HFFc6 (cell line): ENCODE measurements at places on chromosomes 5 and 9. TPM values are rescaled to one million over a fixed set of nuclear protein-coding genes. Genes with fewer than 3 reads are reported as not detected.

CNTLN gene
- 4.9 to 8.0 TPM (median 5.9 TPM) in 3 replicates for total RNA-seq

IL4 gene
- not detected in 3 replicates for total RNA-seq

SPTLC1 gene
- 56.2 and 59.6 TPM in 2 replicates for total RNA-seq

COL5A1 gene
- 233 to 349 TPM (median 315 TPM) in 3 replicates for total RNA-seq

TERT gene
- 2,324 to 4,125 TPM (median 2,628 TPM) in 3 replicates for total RNA-seq

DNA sequence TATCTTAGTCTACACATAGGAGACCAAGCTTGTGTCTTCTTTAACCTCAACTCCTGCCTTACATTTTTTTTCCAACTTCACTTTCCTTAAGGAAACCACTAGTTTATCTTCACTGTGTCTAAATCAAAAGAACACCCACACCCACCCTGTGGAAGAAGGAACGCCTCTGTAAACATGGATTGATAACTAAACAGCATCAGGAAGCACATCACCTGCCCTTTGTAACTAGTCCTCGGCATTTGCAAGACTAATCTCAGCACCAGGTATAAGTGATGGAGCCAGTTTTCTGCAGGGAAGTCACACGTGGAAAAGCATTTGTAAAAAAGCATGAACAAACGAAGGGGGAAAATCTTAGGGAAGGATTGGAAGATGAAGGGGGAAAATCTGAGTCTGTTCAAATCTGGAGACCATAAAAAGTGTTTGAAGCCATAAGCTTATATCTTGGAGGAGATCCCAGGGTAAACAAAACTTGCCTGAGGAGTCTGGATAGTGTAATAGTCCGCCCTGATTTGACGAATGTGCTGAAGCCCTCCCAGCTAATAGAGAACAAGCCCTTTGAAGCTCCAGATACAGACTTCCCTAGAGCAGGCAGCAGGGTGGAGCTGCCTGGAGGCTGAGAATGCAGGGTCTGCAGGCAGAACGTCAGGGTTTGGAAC, 117.3 kb upstream of the LHFPL2 start:
- no peak overlapping the region for H3K4me3 ChIP-seq
- no peak overlapping the region for H3K27ac ChIP-seq

- H3K27me3 ChIP-seq, result no peaks in the 10 kb centered on the region
- no peaks in the 10 kb centered on the region for H3K36me3 ChIP-seq
- DNase-seq, result peak; percentile 56
- peak overlapping the region; percentile 21; the same call in 1 of the 2 replicates for H3K4me3 ChIP-seq
Measured at GRCh38 chr9:81032030-81032572, 657.2 kb downstream of the TLE1 start.

DNA sequence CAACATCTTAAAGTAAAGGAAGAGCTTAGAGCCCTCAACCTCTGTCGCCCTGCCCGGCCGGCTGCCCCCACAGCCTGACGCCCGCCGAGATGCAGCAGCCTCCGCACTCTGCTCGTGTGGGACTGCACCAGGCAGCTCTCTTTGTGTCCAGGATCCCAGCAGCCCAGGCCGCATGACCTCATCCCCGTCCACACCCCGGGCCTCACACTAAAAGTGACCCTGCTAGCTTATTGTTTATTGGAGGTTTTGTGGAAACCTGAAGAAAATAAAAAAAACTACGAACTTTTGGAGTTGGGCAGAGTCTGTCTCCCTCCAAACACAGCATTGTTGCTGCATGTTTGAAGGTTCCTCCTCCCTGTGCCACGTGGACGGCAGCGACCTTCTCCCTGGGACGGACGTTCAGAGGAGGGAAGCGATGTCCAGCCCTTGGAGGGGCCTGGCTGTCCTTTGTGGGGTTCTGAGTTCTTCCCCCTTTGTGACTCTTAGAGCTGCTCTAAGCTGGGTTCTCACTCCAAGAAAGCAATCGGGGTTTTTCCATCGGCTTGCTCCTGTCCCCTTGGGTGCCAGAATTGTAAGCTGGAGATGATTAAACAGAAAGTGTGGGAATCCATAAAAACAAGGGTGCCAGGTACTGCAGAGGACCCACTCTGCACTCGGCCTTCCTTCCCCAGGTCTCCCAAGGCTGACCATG, 103.5 kb upstream of the COL5A1 start:
- H3K27me3 ChIP-seq, result peaks cover 2% of the 10 kb centered on the region; the same call in 1 of the 2 replicates
- H3K4me1 ChIP-seq, result peaks cover 37% of the 10 kb centered on the region
- no peak overlapping the region for H3K27ac ChIP-seq
- no peaks in the 10 kb centered on the region for H3K36me3 ChIP-seq
- DNase-seq, result no peak
- no peak overlapping the region for H3K4me3 ChIP-seq

- H3K27ac ChIP-seq, result no peak overlapping the region
- H3K4me3 ChIP-seq, result no peak overlapping the region
- DNase-seq, result no peak
- no peaks in the 10 kb centered on the region for H3K4me1 ChIP-seq
- H3K36me3 ChIP-seq, result no peaks in the 10 kb centered on the region
Measured at GRCh38 chr5:91038180-91038808, 344.8 kb downstream of the ARRDC3 start.

- H3K27me3 ChIP-seq, result peaks cover 48% of the 10 kb centered on the region
- no peak overlapping the region for H3K27ac ChIP-seq
- H3K4me1 ChIP-seq, result no peaks in the 10 kb centered on the region
Measured at GRCh38 chr5:133196441-133197085, 144.8 kb downstream of the HSPA4 start.

- H3K4me1 ChIP-seq, result no peaks in the 10 kb centered on the region; the same call in 1 of the 2 replicates
- H3K4me3 ChIP-seq, result no peak overlapping the region
- no peaks in the 10 kb centered on the region; the same call in 1 of the 2 replicates for H3K27me3 ChIP-seq
- no peak for DNase-seq
- H3K36me3 ChIP-seq, result no peaks in the 10 kb centered on the region
Measured at GRCh38 chr5:24646915-24647314, 2.1 kb upstream of the CDH10 start.

- peaks cover 24% of the 10 kb centered on the region for H3K4me1 ChIP-seq
- H3K27ac ChIP-seq, result no peak overlapping the region
- no peaks in the 10 kb centered on the region for H3K36me3 ChIP-seq
- peaks cover 3% of the 10 kb centered on the region for H3K27me3 ChIP-seq
- DNase-seq, result no peak
Measured at GRCh38 chr5:56094579-56095361, 100.0 kb upstream of the IL6ST start.

DNA sequence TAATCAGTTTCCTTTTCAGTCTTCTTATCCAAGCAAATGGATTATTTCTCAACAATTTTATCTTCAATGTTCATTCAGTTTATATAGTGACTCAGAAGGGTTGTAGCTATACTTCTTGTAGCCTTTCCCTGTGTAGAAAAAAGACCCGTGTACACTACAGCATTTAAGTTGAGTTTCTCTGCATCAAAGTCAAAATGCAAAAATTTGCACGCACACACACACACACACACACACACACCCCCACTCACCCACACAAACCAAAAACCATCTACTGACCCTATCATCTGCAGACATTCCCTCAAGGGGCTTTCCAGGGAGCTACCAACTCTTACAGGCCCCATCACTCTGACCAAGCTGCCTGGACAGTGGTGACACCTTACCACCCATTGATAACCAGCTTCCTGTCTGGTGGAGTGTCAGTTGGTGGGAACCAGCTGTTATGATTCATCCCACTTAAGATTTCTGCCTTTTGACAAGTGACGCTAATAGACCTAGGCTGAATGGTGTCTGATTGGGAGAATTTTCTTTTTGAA, 12.2 kb upstream of the ELL2 start:
- H3K4me1 ChIP-seq, result peaks cover 21% of the 10 kb centered on the region
- peak overlapping the region; percentile 44 for H3K27ac ChIP-seq
- no peaks in the 10 kb centered on the region for H3K27me3 ChIP-seq
- no peak for DNase-seq
- peaks cover 7% of the 10 kb centered on the region; the same call in 1 of the 2 replicates for H3K36me3 ChIP-seq

GRCh38 chr5:169904508-169904907, 75.8 kb downstream of the INSYN2B start:
- H3K27ac ChIP-seq, result no peak overlapping the region; the same call in 1 of the 2 replicates
- no peak for DNase-seq
- H3K27me3 ChIP-seq, result peaks cover 2% of the 10 kb centered on the region; the same call in 1 of the 2 replicates
- H3K4me1 ChIP-seq, result peaks cover 34% of the 10 kb centered on the region
- no peak overlapping the region for H3K4me3 ChIP-seq

DNA sequence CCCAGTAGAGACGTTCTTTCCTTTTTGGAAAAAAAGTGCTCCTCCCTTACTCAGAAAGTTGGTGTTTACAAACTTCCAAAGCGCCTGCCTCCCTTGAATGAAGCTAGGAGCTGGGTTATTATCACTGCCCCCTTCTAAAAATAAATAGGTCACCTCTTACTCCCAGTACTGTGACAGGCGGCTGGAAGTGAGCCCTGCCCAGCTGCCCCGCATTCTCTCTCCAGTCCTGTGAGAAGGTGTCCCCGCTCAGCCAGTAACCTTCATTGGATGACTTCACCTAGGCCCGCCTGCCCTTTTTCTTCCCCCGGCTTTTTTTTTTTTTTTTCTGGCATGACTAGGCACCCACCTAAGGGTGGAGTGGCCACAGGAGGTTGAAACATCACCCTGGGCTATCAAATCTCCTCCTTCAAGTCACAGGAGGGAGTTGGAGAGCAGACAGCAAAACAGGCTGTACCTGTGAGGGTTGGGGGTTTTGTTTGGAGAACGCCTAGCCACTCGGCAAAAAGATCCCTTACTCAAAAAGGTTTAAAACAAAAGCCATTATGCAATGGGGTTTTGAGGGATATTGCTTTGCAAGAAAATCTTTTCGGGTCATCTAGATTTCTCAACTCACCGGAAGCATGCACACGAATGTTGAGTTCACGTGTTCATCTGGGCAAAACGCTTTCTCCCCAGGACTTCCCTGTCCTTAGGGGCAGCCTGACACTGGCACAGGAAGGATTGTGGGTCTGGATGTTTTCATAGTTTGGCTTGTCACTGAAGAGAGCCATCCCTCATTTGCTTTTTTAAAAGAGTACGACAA, 43.3 kb upstream of the ZNF622 start:
- DNase-seq, result no peak
- H3K36me3 ChIP-seq, result no peaks in the 10 kb centered on the region
- H3K4me1 ChIP-seq, result peaks cover 6% of the 10 kb centered on the region; the same call in 1 of the 2 replicates
- no peak overlapping the region for H3K27ac ChIP-seq

DNA sequence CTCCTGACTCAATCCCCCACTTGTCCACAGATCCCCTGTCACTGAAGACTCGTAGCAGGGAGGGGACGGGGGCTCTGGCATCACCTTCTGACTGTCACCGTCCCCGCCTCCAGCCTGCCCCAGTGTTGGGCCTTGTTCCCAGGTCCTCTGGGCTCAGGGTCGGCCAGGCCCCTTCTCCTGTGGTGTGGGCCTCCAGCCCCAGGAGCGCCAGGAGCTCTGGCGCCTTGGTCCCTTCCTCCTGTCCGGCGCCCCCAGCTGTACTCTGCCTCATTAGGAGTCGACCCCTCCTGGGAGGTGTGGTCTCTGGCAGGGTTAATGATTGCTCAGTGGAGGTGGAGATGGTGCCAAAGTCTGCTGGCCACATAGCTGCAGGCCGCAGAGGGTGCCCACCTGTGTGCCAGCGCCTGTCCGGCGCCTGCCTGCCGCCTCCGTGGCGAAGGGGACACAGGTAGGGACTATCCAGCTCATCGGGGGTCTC, at the start of gene CDHR2:
Gene CDHR2, plus strand, starts transcription at position 376 of the 478 bp plus-strand sequence. CDS start 16,011 bp downstream, outside the sequence.
- peaks cover 17% of the 10 kb centered on the region for H3K27me3 ChIP-seq
- H3K4me3 ChIP-seq, result no peak within 1 kb of the TSS
- H3K27ac ChIP-seq, result no peak within 1 kb of the TSS

GRCh38 chr5:124683917-124684555, 62.4 kb downstream of the ZNF608 start:
- H3K36me3 ChIP-seq, result no peaks in the 10 kb centered on the region
- no peak overlapping the region for H3K27ac ChIP-seq
- no peak for DNase-seq
- peaks cover 2% of the 10 kb centered on the region; the same call in 1 of the 2 replicates for H3K27me3 ChIP-seq
- H3K4me3 ChIP-seq, result no peak overlapping the region

GRCh38 chr5:151086905-151087360, 6.1 kb upstream of the TNIP1 start:
- H3K36me3 ChIP-seq, result peaks cover 5% of the 10 kb centered on the region; the same call in 1 of the 2 replicates
- no peak overlapping the region for H3K4me3 ChIP-seq
- H3K4me1 ChIP-seq, result peaks cover 32% of the 10 kb centered on the region
- peaks cover 4% of the 10 kb centered on the region; the same call in 1 of the 2 replicates for H3K27me3 ChIP-seq

- H3K4me1 ChIP-seq, result peaks cover 48% of the 10 kb centered on the region
- no peaks in the 10 kb centered on the region; the same call in 1 of the 2 replicates for H3K27me3 ChIP-seq
- H3K27ac ChIP-seq, result peak overlapping the region; percentile 89
- peak; percentile 83 for DNase-seq
- H3K4me3 ChIP-seq, result peak overlapping the region; percentile 76
- H3K36me3 ChIP-seq, result no peaks in the 10 kb centered on the region
Measured at GRCh38 chr5:132439521-132440089, 51.0 kb downstream of the IRF1 start.

GRCh38 chr5:142906863-142907671, 136.9 kb downstream of the ARHGAP26 start:
- H3K4me1 ChIP-seq, result peaks cover 14% of the 10 kb centered on the region
- no peaks in the 10 kb centered on the region for H3K36me3 ChIP-seq
- H3K27me3 ChIP-seq, result no peaks in the 10 kb centered on the region; the same call in 1 of the 2 replicates
- H3K27ac ChIP-seq, result no peak overlapping the region
